NCI-H1048 (cell line): ENCODE measurements at places on chromosomes 16 and 17.
A peak's percentile ranks its signal among the peaks of the same experiment; 100 is the strongest.

DNA sequence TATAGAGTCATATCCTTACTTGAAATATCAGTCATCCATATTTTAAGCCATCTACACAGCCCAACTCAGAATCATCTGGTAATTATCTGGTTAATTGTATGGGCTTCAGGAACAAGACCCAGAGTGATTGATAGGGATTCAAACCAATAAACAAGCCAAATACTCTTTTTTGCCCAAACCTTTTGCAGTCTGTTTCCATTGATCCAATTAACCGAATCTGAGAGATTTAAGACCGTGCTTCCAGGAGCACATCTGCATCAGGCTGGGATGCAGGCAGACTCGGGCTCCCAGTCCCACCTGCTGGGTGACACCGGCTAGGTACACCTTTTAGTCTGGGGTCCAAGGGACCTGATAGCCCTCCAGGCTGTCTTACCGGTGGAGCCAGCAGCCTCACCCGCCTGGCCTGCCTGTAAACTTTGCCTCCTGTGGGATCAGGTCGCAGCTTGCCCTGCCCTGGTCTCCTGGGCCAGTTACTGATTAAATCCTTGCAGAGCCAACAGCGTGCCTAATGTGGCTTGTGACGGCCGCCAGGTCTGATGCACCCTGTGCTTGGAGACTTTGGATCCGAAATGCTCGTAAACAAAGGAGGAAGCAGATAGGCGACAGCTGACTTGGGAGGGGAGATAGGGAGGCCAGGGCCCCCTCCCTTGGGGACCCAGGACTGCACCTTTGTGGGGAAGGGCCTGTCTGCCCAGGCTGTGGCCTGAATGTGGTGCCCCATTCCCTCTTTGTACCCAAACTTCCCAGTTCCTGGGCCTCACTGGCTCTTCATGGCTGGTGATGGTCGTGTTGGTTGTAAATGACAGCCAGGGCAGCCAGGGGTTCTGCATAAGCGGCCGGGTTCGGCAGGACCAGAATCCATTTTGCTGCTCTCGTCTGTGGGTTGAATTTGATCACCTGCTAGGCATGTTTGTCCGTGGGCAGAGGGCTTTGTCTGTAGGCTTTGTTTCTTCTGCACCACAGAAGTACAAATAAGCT lies 3.8 kb downstream of the CMIP start:
- no peak for DNase-seq

GRCh38 chr17:64938925-64939474 lies 19.7 kb upstream of the LRRC37A3 start:
- no peak for DNase-seq

DNA sequence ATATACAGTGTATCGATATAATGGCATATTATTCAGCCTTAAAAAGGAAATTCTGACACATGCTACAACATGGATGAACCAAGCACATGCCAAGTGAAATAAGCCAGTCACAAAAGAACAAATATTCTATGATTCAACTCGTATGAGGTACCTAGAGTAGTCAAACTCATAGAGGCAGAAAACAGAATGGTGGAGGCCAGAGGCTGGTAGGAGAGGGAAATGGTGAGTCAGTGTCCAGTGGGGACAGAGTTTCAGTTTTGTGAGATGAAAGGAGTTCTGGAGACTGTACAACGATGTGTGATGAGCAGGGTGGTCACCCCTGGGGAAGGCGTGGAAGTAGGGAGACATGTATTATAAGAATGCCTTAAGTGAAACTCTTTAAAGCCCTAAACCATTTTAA lies 39.9 kb downstream of the RNF157 start:
- DNase-seq, result no peak

DNA sequence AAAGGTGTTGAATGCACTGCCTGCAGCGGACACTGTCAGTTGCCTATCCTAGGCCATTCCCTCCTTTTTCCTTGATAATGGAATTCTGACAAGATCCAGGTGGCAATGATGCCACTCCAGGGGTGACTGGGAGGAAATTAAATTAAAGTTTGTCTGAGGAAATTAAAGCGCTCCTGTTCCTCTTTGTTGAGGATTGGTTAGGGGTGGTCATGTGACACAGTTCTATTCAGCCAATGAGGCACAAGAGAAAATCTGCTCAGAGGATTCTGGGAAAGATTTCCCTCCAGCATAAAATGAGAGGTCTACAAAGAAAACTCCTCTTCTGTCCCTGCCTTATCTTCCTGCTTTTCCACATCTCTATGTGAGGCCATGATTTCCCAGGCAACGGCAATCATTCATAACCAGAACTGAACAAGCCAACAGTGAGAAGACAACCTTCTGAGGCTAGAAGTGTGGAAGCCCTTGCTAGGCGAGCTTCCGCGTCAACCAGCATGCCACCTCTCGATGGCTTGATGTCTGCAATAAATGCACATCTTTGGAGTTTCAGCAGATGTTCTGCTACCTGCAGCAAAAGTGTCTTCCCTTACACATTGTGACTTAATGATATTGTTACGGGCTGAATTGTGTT lies 5.6 kb upstream of the BCO1 start:
- no peak for DNase-seq

- no peak for DNase-seq
These were observed 119.2 kb downstream of the AXIN2 start for GRCh38 chr17:65442250-65442649.

- DNase-seq, result no peak
These were observed 53.1 kb downstream of the MRM3 start for GRCh38 chr17:835263-835662.

GRCh38 chr17:14038206-14038605 lies 31.1 kb upstream of the COX10 start:
- DNase-seq, result no peak

GRCh38 chr16:6602405-6602804 lies 730.2 kb upstream of the RBFOX1 start:
- no peak for DNase-seq

DNA sequence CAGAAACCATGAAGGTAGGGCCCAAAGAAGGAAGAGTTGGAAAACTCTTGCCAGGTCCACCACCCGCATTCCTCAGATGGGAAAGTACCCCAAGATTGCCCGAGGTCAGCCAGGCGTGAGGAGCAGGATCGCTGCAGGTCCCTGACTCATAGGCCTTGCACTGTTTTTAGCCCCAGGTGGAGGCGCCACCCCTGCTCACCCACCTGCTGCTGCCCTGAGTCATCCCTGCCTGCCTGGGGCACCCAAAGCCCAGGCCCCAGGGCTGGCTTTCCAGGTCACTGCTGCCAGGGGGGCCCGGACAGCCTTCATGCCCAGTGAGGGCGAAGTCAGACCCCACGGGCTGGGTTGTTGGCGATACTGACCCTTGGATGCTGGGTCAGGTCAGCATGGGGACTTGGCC lies 100.9 kb downstream of the AMFR start:
- DNase-seq, result no peak

DNA sequence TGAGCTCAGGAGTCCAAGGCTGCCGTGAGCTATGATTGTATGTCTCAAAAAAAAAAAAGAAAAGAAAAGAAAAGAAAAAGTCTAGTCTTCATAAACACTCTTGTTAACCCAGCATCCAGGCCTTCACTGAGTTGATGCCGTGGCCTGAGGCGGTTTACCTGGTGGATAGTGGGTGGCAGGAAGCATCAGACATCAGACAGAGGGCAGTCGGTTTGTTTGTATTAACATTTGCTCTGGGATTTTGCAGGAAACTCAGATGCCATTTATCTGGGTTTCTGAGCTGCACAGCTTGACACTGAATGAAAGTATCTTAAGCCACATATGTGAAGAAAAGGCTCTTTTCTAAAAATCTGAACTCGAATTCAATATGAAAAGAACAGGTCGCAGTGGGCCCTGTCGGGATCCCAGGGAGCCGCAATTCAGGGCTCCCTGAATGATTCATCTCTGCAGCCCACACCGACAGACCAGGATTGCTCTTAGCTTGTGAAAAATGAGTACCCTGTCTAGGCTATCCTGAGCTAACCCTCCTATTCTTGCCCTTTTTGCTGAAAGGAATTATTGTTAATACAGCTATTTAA lies 1.1 kb upstream of the DBNDD1 start:
- no peak for DNase-seq

- DNase-seq, result no peak
These were observed 44.8 kb downstream of the PITPNC1 start for GRCh38 chr17:67421869-67422273.

DNA sequence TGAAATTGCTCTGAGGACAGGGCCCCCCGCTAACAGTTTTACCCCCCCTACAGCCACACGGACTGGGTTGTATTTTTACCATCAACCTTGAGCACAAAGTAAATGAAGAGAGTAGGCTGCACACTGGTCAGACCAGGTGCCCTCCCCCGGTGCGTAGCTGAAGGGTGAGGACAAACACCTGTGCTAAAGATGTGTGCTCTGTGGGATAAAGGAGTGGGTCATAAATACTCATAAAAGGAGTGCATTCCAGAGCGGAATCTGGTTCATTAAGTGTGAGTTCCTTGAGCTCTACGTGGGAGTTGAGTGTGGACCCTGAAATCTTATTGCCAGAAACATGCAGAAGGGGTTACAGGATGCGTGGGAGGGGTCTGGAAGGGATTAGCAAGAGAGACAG lies 217.0 kb downstream of the CCDC182 start:
- no peak for DNase-seq

DNA sequence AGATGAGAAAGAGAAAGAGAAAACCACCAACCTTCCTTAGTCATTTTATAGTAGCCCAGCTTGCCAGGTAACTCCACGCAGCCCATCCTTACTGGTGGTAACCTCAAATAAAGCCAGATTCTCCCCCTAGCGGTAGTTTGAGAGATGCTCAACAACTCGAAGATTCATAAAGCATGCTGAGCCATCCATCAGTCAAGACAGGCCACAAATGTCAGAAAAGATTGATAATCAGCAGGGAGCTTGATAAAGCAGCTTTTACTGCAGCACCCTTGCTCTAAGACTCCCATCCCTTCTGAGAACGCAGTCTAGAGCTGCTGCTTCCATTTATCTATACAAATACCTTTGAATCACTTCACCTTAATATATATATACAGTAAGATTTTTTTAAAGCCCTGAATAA lies 451.5 kb upstream of the HSBP1 start:
- DNase-seq, result peak; percentile 19

DNA sequence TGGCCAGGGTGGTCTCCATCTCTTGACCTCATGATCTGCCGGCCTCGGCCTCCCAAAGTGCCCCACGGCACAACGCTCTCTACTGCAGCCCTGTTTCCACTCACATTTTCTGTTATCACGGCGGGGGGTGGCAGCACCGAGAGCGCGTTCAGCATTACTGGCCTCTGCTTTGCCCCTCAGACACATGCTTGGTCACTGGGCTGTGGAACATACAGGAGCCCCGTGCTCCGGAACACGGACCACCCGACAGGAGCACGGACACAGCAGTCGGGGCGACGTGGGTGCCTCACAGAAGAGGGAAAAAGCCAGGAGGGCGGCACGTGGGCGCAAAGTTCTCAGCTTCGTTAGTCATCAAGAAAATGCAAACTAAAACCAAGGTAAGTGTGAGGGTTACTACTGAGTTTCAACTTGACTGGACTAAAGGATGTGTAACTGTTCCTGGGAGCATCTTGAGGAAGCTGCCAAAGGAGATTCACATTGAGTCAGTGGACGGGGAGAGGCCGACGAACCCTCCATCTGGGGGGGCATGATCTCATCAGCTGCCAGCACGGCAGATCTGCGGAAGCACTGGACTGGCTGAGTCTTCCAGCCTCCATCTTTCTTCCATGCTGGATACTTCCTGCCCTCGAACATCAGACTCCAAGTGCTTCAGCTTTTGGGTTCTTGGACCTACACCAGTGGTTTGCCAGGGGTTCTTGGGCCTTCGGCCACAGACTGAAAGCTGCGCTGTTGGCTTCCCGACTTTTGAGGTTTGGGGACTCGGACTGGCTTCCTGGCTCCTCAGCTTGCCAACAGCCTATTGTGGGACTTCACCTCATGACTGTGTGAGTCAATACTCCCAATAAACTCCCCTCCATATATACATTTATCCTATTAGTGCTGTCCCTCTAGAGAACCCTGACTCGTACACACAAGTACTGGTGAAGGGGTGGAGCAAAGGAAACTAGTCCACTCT lies 106.8 kb downstream of the ZNF778 start:
- no peak for DNase-seq

DNA sequence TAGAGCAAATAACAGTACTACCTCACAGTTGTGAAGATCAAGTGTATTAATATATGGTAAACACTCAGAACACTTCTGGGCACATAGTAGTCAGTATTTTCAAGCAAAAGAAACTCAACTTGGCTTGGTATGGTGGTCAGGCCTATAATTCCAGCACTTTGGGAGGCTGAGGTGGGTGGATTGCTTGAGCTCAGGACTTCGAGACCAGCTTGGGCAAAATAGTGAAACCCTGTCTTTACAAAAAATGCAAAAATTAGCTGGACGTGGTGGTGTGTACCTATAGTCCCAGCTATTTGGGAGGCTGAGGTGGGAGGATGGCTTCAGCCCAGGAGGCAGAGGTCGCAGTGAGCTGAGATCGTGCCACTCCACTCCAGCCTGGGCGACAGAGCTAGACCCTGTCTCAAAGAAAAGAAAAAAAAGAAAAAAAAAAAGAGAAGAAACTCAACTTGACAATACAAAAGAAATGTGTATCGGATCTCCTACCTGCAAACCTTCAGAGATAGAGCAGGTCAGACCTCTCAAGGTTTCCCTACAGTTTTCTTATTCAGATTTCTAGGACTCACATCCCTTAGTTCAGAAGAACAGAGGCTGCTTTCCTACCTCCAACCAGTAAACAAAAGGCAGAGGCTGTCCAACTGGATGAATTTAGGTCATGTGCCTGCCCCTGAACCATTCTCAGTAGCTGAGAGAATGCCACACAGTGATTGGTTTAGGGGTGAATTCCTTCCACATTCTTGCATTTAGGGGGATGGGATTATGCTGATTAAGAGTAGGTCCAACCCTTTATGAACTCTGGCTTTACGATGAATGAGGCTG lies 1.7 kb upstream of the KPNA2 start:
- DNase-seq, result no peak

DNA sequence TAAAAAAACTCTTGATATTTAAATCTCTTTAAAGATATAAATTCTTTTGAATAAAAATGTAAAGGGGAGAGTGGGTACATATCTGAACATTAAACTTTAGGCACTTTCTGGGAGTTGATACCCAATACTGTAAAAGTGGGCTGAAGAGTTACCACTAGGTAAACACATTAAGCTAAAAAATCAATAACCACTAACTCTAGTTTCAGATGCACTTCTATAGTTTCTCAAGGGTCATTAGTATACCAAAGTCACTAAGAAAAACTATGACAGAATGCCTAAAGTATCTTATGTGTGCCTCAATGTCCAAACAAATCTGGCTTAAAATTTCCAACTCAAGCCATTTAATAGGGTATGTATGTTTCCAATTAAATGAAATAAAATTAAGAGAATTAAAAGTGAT lies 13.1 kb upstream of the CFDP1 start:
- DNase-seq, result no peak

- no peak for DNase-seq
These were observed 34.8 kb upstream of the PPM1D start for GRCh38 chr17:60565233-60565632.

- no peak for DNase-seq
These were observed 12.2 kb downstream of the BANP start for GRCh38 chr16:87963400-87963799.

- DNase-seq, result no peak
These were observed 29.8 kb upstream of the KCNJ2 start for GRCh38 chr17:70139449-70139993.

DNA sequence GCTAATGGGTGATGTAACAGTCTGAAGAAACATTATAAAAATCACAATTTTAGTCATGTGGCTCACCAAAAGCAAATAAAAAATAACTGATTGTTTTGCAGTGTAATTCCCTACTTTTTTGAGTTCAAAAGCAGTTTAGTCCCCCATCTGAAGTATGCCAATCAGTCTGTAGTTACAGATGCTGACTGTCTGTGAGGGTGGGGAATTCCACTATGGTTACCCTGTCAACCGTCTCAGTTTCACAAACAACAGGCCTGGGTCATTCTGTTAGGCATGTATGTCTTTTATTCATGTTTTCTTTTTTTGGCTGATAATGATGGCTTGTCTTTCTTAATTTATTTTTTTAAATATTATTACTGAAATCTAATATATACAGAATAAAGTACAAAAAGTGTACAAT lies 69.3 kb downstream of the STXBP4 start:
- DNase-seq, result no peak
